ENCODE measurements at places on chromosomes 5 and 9. TPM values are rescaled to one million over a fixed set of nuclear protein-coding genes. Genes with fewer than 3 reads are reported as not detected.

The MEF2C gene
- 13.9 TPM for total RNA-seq

The RNF180 gene
- 3.3 TPM for total RNA-seq

DNA sequence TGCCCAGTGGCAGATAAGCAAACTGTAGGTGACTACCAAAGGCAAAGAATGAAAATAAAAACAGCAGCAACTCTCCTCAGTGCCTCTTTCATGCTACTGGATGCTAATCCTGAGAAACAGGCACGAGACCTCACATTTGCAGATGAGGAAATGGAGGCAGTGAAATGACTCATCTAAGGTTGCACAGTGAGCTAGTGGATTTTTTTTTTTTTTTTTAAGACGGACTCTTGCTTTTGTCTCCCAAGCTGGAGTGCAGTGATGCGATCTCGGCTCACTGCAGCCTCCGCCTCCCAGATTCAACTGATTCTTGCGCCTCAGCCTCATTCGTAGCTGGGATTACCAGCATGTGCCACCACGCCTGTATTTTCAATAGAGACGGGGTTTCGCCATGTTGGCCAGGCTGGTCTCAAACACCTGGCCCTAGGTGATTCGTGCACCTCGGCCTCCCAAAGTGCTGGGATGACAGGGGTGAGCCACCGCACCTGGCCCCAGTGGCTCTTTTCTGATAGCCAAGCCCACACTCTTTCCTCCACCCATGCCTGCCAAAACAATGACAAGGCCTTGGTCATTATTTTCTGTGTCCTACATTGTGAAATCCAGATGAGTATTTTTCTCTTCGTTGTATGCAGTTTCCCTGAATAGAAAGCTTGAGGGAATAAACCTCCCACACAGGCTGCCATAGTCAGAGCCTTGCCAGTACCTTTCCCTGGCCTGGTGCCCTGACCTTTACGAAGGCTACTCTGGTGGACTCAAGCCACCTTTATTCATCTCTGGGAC is 19.2 kb downstream of the DOCK2 start:
- H3K27ac ChIP-seq = no peak overlapping the region
- H3K27me3 ChIP-seq = no peaks in the 10 kb centered on the region
- H3K4me3 ChIP-seq = no peak overlapping the region
- H3K36me3 ChIP-seq = no peaks in the 10 kb centered on the region

DNA sequence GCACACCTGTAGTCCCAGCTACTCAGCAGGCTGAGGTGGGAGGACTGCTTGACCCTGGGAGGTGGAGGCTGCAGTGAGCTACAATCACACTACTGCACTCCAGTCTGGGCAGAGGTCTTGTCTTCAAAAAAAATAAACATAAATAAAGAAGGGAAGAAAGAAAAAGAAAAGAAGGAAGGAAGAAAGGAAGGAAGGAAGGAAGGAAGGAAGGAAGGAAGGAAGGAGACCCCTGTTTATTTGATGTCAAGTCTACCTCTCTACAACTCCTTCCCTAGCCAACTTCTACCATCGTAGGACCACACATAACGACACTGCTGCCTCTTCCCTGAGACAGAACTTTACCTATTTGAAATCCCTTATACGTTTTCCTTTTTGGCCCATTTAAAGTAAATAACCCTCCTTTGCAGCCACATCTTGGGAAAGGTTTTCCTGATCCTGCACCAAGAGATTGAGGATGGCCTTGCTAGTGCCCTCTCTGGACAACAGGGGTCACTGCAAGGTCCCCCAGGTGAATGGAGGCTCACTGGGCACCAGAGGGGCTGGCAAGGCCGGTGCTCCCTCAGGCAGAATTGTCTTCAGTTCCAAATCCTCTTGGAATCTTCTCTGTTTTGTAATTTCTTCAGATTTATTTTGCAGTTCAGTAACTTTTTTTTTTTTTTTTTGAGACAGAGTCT is 10.5 kb downstream of the RPS14 start:
- H3K4me3 ChIP-seq = no peak overlapping the region
- no peaks in the 10 kb centered on the region for H3K4me1 ChIP-seq
- H3K27ac ChIP-seq = no peak overlapping the region
- no peaks in the 10 kb centered on the region for H3K36me3 ChIP-seq
- DNase-seq = no peak

- no peak overlapping the region for H3K27ac ChIP-seq
- no peaks in the 10 kb centered on the region for H3K4me1 ChIP-seq
- H3K4me3 ChIP-seq = no peak overlapping the region
- DNase-seq = no peak
These were observed 77.8 kb upstream of the TARS1 start for GRCh38 chr5:33362915-33363314.
